Activated T-helper 17 cell treated with anti-CD3 and anti-CD28 coated beads, Interleukin-2, amount 50 U/mL, for 72 hours (primary cell): ENCODE measurements at places on chromosomes 1 and 21. TPM values are rescaled to one million over a fixed set of nuclear protein-coding genes. Genes with fewer than 3 reads are reported as not detected.

GRCh38 chr21:35170244-35170643, 121.1 kb upstream of the RUNX1 start:
- H3K4me3 ChIP-seq = no peak overlapping the region
- H3K4me1 ChIP-seq = peaks cover 15% of the 10 kb centered on the region
- peak; percentile 37 for ATAC-seq
- H3K27me3 ChIP-seq = no peaks in the 10 kb centered on the region
- H3K36me3 ChIP-seq = no peaks in the 10 kb centered on the region

DNA sequence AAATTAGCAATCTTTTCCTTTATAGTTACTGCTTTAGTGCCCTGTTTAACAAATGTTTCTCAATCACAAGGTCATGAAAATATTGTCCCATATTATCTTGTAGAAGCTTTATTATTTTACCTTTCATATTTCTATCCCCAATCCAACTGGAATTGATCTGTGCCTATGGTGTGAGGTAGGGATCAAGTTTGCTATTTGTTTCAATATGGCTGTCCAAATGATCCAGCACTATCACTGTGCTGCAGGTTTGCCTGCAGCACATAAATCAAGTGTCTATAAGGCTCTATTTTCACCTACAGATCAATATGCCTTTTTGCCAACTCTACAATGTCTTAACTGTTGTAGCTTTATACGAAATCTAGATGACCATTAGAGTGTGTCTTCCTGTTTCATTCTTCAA, 96.2 kb downstream of the ENAH start:
- H3K4me3 ChIP-seq = no peak overlapping the region
- H3K36me3 ChIP-seq = no peaks in the 10 kb centered on the region
- H3K27me3 ChIP-seq = peaks cover 12% of the 10 kb centered on the region
- no peaks in the 10 kb centered on the region for H3K4me1 ChIP-seq
- no peak overlapping the region for H3K27ac ChIP-seq

GRCh38 chr1:98887507-98887906, 117.2 kb downstream of the PLPPR5 start:
- H3K4me1 ChIP-seq = peaks cover 4% of the 10 kb centered on the region
- no peak overlapping the region for H3K4me3 ChIP-seq
- ATAC-seq = no peak
- H3K36me3 ChIP-seq = no peaks in the 10 kb centered on the region

GRCh38 chr1:17696417-17697301, 58.5 kb upstream of the ACTL8 start:
- peaks cover 25% of the 10 kb centered on the region for H3K27me3 ChIP-seq
- no peak overlapping the region for H3K4me3 ChIP-seq
- H3K36me3 ChIP-seq = no peaks in the 10 kb centered on the region
- H3K27ac ChIP-seq = no peak overlapping the region
- H3K4me1 ChIP-seq = no peaks in the 10 kb centered on the region

DNA sequence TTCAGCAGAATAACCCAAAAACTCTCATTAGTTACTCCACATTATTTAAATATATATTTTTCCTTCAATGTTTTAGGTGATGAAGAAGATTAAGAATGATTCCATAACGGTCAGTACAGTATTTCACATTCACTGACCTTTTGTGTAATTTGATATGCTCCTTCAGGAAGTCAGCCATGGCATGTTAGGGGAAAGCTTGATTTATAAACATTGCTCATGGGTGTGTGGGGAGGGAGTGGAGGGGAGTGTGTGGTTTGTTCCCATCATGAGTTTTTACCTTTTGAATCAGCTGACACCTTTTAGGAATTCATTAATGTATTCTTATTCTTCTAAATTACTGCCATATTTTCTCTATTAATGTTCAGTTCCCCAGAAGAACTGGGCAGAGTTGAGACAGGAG, 240.2 kb downstream of the ATG4C start:
- H3K4me1 ChIP-seq = no peaks in the 10 kb centered on the region
- H3K36me3 ChIP-seq = no peaks in the 10 kb centered on the region
- ATAC-seq = no peak
- no peak overlapping the region for H3K4me3 ChIP-seq
- H3K27me3 ChIP-seq = peaks cover 20% of the 10 kb centered on the region
- H3K27ac ChIP-seq = no peak overlapping the region

GRCh38 chr1:94027721-94028515, 93.0 kb downstream of the ABCA4 start:
- no peak overlapping the region for H3K4me3 ChIP-seq
- no peak for ATAC-seq
- peaks cover 6% of the 10 kb centered on the region for H3K27me3 ChIP-seq
- no peaks in the 10 kb centered on the region for H3K36me3 ChIP-seq

DNA sequence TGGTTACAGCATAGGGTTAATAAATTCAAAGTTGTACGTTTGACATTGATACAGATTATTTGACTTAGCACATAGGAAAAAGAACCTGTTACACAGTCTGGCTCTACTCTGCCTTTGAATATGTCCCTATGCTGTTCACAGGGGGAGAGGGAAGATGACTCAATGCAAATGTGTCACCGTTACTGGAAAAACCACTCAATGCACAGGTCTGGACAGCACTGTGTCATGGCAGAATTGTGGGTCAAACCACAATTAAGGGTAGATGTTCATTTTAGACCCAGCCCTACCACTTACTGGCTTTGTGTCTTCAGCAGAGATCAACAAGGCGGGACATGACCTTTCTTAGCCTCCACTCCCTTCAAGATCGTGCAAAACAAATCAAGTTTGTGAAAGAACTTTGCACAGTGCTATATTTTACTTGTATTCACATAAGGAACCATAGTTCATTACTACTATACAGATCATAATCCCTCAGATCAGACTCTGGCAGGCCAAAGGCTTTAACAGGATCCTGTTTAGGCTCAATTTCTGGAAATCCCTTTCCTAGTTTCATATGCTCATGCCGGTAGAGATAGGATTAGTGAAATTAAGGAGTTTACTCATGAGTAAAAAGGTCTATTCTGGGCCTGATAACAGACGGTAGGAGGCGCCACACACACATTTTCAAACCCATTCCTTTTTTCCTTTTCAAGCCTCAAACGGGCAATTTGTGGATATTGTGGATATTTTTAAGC, 22.1 kb downstream of the EIF2D start:
- peaks cover 100% of the 10 kb centered on the region for H3K36me3 ChIP-seq
- ATAC-seq = peak; percentile 92
- peak overlapping the region; percentile 84 for H3K4me3 ChIP-seq
- H3K27ac ChIP-seq = peak overlapping the region; percentile 99
- H3K27me3 ChIP-seq = no peaks in the 10 kb centered on the region

GRCh38 chr1:201268604-201269151, 14.6 kb upstream of the PKP1 start:
- H3K4me1 ChIP-seq = no peaks in the 10 kb centered on the region
- no peak overlapping the region for H3K4me3 ChIP-seq
- no peak overlapping the region for H3K27ac ChIP-seq
- H3K27me3 ChIP-seq = peaks cover 30% of the 10 kb centered on the region

GRCh38 chr1:226722240-226722900, 16.7 kb downstream of the ITPKB start:
- H3K36me3 ChIP-seq = peaks cover 83% of the 10 kb centered on the region
- peak overlapping the region; percentile 92 for H3K27ac ChIP-seq
- no peaks in the 10 kb centered on the region for H3K27me3 ChIP-seq

DNA sequence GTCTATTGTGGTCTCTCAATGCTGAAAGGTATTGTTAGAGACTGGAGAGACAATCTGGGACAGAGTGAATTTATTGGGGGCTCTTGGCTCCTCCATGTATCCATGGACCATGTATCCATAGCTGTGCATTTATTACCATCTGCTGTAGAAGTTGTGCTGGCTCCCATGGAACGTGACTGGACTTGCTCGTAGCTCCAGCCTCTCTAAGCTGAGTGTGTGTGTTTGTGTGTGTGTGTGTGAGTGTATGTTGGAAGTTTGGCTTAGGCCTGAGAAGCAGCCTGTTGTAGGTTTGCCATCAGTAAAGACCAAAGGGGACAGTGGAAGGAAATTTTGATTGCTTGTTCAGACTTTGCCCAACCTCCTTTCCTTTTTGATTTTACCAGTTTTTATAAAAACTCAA, 105.7 kb upstream of the USP24 start:
- no peak for ATAC-seq
- H3K4me1 ChIP-seq = no peaks in the 10 kb centered on the region
- H3K36me3 ChIP-seq = no peaks in the 10 kb centered on the region
- peaks cover 3% of the 10 kb centered on the region for H3K27me3 ChIP-seq
- H3K27ac ChIP-seq = no peak overlapping the region
- H3K4me3 ChIP-seq = no peak overlapping the region

- H3K36me3 ChIP-seq = peaks cover 98% of the 10 kb centered on the region
- no peaks in the 10 kb centered on the region for H3K27me3 ChIP-seq
- H3K4me1 ChIP-seq = no peaks in the 10 kb centered on the region
Measured at GRCh38 chr21:37166733-37167132, 93.7 kb downstream of the TTC3 start.

GRCh38 chr21:44990921-44991320, 51.1 kb downstream of the SLX9 start:
- ATAC-seq = no peak
- H3K36me3 ChIP-seq = no peaks in the 10 kb centered on the region
- H3K27ac ChIP-seq = no peak overlapping the region
- no peaks in the 10 kb centered on the region for H3K27me3 ChIP-seq
- no peak overlapping the region for H3K4me3 ChIP-seq
- no peaks in the 10 kb centered on the region for H3K4me1 ChIP-seq

GRCh38 chr1:21100481-21100921, 76.2 kb downstream of the EIF4G3 start:
- no peaks in the 10 kb centered on the region for H3K27me3 ChIP-seq
- H3K4me3 ChIP-seq = no peak overlapping the region
- peaks cover 4% of the 10 kb centered on the region for H3K4me1 ChIP-seq
- H3K27ac ChIP-seq = no peak overlapping the region
- ATAC-seq = no peak
- H3K36me3 ChIP-seq = peaks cover 34% of the 10 kb centered on the region

DNA sequence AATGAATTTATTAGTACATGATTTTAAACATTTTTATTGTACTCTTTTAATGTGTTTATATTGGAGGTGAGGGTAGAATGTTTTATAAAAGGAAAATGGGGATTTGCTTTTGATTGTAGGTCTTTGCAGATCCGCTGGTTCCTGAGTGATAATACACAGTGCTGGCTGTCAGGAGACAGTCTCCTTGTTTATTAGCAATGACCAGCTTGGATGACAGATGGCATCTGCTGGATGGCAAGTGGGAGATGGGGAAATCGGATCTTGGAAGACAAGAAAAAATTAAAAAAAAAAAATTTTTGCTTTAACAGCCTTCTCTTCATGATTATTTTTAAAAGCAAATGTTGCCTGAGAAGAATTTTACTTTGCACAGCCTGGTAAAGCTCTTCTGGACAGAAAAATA, 4.4 kb upstream of the PHTF1 start:
- H3K4me3 ChIP-seq = no peak overlapping the region
- H3K27ac ChIP-seq = no peak overlapping the region
- peaks cover 21% of the 10 kb centered on the region for H3K4me1 ChIP-seq
- H3K36me3 ChIP-seq = peaks cover 59% of the 10 kb centered on the region
- no peaks in the 10 kb centered on the region for H3K27me3 ChIP-seq

- peaks cover 14% of the 10 kb centered on the region for H3K36me3 ChIP-seq
- no peaks in the 10 kb centered on the region for H3K27me3 ChIP-seq
- no peak overlapping the region for H3K27ac ChIP-seq
- H3K4me1 ChIP-seq = peaks cover 7% of the 10 kb centered on the region
Measured at GRCh38 chr21:44817506-44817880, 369 bp downstream of the SUMO3 start.

GRCh38 chr1:116015679-116016078, 39.4 kb downstream of the SLC22A15 start:
- H3K4me1 ChIP-seq = no peaks in the 10 kb centered on the region
- H3K27me3 ChIP-seq = no peaks in the 10 kb centered on the region
- H3K36me3 ChIP-seq = no peaks in the 10 kb centered on the region

DNA sequence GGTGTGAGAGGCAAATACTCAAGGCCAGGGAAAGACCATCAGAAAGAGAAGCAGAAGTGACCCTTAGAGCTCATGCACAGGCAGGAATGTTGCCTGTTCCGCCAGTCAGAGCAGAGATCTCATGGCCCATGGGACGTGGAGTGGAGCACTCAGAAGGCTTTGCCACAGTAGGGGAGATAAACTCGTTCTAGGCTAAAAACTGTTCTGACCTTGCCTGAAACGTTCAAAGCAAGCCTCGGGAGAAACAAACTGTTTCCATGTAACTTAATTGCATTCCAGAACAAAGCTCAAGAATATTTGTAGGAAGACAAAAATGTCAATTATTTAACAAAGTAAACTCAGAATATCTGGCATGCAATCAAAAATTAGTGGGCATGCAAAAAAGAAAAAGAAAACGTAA, 20.7 kb upstream of the SLC19A1 start:
- no peaks in the 10 kb centered on the region for H3K4me1 ChIP-seq
- no peak overlapping the region for H3K27ac ChIP-seq
- H3K27me3 ChIP-seq = peaks cover 21% of the 10 kb centered on the region
- no peak for ATAC-seq
- no peaks in the 10 kb centered on the region for H3K36me3 ChIP-seq
- H3K4me3 ChIP-seq = no peak overlapping the region

GRCh38 chr1:246923482-246923881, 8.3 kb downstream of the AHCTF1 start:
- no peak overlapping the region for H3K27ac ChIP-seq
- no peaks in the 10 kb centered on the region for H3K27me3 ChIP-seq
- ATAC-seq = no peak

GRCh38 chr1:15432324-15432723, 5.9 kb upstream of the CTRC start:
- H3K36me3 ChIP-seq = peaks cover 25% of the 10 kb centered on the region
- no peak overlapping the region for H3K27ac ChIP-seq
- no peaks in the 10 kb centered on the region for H3K4me1 ChIP-seq
- no peaks in the 10 kb centered on the region for H3K27me3 ChIP-seq

DNA sequence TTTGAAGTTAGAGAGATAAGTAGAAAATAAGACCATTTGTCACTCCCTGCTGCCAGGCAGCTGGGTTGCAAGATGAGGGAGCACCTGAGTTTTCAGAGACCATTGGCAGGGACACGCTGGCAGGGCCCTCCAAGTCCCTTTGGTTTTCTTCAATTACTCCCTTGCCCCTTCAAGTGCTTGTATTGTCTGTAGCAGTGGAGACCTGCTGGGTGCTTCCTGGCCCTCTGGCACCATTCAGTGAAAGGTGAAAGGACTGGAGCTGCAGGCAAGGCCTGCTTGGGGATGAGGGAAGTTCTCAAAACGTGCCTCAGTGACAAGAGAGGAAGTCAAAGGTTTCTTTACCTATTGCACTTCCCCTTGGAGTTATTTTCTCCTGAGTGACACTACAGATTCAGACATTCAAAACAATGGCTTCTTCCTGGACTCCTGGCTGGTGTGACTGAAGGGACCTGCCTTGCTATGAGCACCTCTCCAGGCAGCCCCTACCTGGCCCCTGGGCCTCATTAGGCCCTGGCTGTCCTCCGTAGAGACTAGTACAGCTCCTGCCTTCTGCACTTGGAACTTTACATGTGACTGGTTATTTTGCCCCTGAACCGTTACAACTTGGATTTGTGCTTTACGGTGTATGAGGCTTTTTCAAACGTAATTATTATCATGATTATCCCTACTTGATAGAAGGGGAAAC, 100.1 kb downstream of the C1orf21 start:
- no peak overlapping the region for H3K27ac ChIP-seq
- H3K27me3 ChIP-seq = peaks cover 3% of the 10 kb centered on the region
- no peaks in the 10 kb centered on the region for H3K36me3 ChIP-seq
- no peak for ATAC-seq

Gene NBPF14
- total RNA-seq = 14.1 TPM

Gene OXCT2
- 1.1 TPM for total RNA-seq

Gene FAM177B
- not detected for total RNA-seq

Gene JAM2
- 2.6 TPM for total RNA-seq

Gene CFAP126
- total RNA-seq = 2.7 TPM

Gene KCNA2
- total RNA-seq = 1.6 TPM

Gene SPRR2F
- total RNA-seq = not detected

Gene KRTAP19-6
- total RNA-seq = not detected

Gene RAB25
- total RNA-seq = 1.2 TPM

Gene UBR4
- 195 TPM for total RNA-seq

Gene AJAP1
- not detected for total RNA-seq

Gene TMEM269
- total RNA-seq = 0.15 TPM

Gene CHD1L
- 76.1 TPM for total RNA-seq

Gene PRDM16
- total RNA-seq = not detected

Gene MPZ
- 4.9 TPM for total RNA-seq

Gene TCHH
- 0.11 TPM for total RNA-seq

Gene FHAD1
- total RNA-seq = not detected

Gene PLXNA2
- total RNA-seq = not detected
